Activated CD4-positive, alpha-beta T cell treated with anti-CD3 and anti-CD28 coated beads, Interleukin-2, Interleukin-6, amounts not matched to agents 100 ng/mL and 50 ng/mL, durations not matched to agents 16 hours and 8 hours (primary cell): ENCODE measurements at places on chromosomes 4 and X.

DNA sequence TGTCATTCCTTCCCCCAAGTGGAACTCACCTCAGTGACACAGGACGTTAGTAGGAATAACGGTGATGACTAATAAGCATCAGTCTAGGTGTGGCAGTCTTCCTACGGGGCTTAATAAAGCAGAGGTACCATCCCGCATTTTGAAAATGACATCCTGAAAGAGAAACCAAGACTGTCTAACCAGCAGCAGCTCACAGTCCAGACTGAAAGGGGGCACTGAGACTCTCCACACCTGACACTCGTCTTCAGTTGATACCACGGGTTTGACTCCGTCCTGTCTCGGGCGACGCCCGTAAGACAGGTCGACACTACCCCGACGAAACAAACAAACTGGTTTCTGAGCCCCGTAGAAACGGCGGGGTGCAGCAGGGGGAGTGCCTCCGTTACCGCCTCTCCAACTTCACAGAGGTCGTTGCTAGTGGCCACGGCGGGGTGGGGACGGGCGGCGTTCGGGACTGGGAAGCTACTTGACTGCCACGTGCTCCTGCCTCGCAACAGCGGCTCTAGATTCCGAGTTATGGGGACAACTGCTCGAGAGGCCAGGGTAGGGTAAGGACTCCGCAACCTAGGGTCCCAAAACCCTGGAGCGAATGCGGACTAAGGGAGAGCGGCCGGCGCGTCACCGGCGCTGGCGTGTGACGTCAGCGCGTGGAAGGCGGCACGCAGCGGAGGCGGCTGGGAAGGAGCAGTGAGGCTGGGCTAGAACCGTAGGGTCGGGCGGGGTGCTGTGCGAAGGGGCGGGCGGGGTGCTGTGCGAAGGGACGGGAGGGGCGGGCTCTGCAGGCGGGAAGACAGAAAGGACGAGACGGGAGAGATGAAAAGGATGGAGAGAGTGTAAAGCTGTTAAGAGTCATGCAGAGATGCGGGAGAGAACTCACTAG, at the start of gene NEK1:
TSS of gene NEK1 (minus strand) at position 593 of the 880 bp plus-strand sequence. CDS start 9,953 bp downstream, outside the sequence.
- DNase-seq = peak; percentile 94

GRCh38 chr4:146049802-146050201, 111.2 kb upstream of the ZNF827 start:
- DNase-seq = no peak

- no peak for DNase-seq
These were observed 44.1 kb upstream of the MBNL3 start for GRCh38 chrX:132532913-132533312.

GRCh38 chr4:2255501-2256155, 6.3 kb downstream of the MXD4 start:
- no peak for DNase-seq
